ENCODE measurements at places on chromosomes 5 and 9.

- no peak for DNase-seq
Measured at GRCh38 chr5:93126634-93127033, 454.4 kb downstream of the NR2F1-AS1 start.

GRCh38 chr9:121814594-121814993 lies 163.2 kb downstream of the DAB2IP start:
- DNase-seq: no peak

- no peak for DNase-seq
Measured at GRCh38 chr9:101068696-101069095, 40.2 kb downstream of the PLPPR1 start.

GRCh38 chr9:4955836-4956235 lies 29.2 kb upstream of the JAK2 start:
- no peak for DNase-seq

DNA sequence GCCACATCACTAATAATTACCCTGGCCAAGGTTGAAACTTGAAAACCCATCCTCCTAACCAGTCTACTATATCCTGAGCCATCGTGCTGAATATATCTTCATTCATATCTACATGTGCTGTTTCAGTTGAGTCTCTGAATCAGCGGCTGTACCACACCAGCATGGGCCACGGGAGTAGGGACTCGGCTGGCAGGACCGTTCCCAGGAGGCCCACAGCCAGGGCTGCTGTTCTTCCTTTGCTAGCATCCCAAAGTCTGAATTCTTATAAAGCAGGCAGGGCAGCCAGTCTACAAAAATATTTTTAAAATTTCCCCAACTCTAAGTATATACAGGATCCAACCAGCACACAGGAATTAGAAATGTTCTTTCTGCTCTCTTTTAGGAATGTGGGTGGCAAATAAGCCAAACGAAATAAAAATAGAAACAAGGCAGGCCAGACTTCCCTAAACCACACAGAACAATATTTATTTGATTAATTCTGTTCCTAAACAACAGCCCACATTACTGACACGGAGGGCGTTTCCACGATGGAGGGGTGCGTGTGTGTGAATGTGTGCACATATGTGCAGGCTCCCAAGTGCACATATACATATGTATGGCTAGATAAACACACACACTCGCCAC lies 42.8 kb upstream of the EQTN start:
- DNase-seq: no peak

DNA sequence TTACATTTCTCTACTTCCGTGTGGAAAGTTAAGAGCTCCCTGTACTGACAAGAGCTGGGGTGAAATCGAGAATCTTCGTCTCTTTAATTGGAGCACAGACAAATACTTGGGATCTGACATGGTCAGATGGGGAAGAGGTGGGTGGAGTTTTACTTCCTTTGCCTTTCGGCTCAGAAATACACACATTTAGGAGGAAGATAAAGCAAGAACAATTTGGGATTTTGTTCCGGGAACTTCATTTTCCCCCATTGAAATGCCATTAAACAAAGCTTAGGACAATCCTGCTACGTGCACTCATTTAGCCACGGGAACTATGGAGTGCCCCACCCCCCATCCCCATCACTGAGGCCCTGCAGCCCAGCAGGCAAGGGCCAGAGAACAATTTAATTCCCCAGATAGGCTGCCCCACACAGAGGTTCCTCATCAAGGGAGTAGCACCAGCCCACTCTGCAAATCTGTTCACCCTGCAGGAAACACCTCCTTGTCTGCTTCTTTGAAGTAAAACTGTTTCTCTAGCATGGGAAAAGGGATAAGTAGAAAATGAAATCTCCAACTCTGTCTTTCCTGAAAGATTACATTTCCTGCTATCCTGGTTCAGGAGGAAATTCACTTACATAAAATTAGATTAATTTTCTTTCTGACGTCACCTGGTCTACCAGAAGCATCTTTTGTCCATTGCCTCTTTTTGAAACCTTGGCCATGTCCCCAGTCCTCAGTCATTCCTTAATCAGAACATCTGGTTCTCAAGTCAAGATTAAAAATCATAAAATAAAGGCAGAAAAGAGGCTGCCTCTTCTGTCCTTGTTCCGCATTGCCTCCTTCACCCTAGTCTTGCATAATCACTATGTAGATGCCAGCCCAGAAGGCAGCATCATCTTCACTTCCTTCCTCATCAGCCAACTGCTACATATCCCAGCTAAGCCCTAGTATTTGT lies 206.4 kb downstream of the ENC1 start:
- no peak for DNase-seq

DNA sequence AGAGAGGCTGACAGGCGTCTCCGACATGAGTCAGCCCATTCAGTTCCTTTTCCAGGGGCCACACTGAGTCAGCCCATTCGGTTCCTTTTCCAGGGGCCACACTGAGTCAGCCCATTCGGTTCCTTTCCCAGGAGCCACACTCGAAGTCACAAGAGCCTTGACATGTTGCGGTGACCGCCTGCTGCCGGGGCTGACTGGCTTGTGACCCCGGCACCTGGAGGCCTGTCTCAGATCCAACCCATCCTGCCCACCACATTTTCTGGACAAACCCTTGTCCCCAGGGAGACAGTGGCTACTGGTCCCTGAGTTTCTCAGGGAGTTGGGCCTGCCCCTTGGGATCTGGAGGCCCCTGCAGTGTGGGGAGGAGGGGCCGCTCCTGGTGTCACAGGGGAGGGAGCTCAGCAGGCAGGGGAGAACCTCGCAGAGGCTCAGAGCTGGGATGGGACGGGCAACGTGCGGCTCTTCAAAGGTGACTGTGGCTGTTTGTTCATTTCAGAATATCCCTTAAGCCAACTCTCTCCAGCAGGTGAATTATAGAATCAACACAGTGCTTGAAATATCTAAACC lies 40.5 kb upstream of the LPCAT1 start:
- DNase-seq: no peak

DNA sequence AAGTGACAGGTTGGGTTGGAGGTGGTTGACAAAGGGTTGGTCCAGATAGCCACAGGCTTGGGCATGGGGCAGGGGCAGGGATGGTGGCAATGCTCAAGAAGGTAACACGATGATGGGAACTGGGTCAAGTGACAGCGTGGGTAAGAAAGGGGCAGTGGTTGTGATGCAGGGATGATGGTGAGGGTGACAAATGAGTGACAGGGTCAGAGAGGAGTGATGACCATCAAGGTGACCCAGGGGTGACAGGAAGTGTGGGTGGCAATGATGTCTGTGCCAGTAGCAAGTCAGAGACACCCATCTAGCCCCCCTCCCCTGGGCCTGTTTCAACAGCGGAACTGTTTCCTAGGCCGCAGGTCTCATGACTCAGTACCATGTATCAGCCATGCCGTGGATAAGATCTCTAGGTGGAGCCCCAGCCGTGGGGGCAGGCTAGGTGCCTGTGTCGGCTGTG lies 20.5 kb downstream of the AQP3 start:
- DNase-seq: no peak

GRCh38 chr9:70672161-70672649 lies 257.7 kb upstream of the KLF9 start:
- DNase-seq: no peak

DNA sequence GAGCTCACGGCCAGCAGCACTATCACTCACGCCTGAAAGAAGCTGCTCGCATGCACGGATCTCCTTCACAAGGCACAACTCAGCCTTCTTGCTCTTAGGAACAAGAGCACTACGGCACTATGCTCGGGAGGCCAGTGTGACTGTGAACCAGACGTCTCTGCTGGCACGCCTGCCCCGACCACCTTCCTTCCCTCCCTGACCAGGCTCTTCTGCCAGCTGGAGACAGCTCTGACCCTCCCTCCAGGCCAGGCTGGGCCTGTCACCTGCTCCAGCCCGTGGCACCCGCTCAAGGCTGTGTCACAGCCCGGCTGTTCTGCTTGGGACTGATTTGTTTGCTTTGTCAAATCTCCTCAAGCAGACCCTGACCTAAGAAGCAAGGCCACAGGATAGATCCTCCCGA lies 7.0 kb downstream of the TBC1D9B start:
- no peak for DNase-seq

GRCh38 chr9:104485014-104485413 lies 19.0 kb upstream of the OR13F1 start:
- DNase-seq: no peak

GRCh38 chr5:135678640-135679268 lies 100.0 kb upstream of the CXCL14 start:
- DNase-seq: no peak

DNA sequence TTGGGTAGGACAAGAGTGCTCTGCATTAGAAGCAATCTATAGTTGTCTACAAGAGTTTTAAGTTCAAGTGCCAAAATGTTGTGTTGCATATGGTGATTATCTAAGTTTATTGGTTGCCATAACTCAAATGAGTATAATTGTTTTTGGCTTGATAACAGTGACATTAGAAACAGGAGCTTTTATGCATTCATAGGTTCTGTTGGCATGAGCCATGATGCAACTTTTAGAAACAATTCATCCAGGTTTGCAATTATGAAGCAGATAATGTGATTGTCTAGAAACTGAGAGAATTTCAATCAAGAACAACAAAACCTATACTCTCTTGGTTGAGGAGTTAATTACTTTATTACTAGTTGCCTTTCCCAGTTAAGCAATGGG lies 137.0 kb downstream of the PBX3 start:
- DNase-seq: no peak

- DNase-seq: no peak
Measured at GRCh38 chr9:120914396-120914795, 12.2 kb downstream of the TRAF1 start.

- no peak for DNase-seq
Measured at GRCh38 chr9:68654075-68654474, 51.0 kb upstream of the PIP5K1B start.

DNA sequence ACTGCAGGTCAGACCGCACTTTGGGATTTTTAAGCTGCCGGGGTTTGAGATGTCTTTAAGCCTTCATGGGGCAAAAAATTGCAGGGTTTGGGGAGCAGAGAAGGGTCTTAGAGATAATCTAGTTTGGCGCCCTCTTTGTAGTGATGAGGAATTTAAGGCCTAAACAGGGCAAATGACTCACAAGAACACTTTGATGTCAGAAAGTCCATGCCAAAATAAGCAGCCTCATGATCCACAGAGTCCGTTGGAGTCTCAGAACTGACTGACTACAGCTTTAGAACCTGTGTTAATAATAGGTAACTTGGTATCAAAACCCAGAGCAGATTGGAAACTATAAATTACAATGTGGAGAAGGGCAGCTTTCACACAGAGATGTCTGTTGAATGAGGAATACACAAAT lies 35.9 kb upstream of the PTGS1 start:
- no peak for DNase-seq

GRCh38 chr5:6676702-6677101 lies 36.5 kb upstream of the TENT4A start:
- DNase-seq: no peak

- no peak for DNase-seq
Measured at GRCh38 chr5:74042959-74043358, 417.0 kb downstream of the ARHGEF28 start.

GRCh38 chr5:172417130-172417841 lies 37.0 kb downstream of the SH3PXD2B start:
- DNase-seq: no peak

- DNase-seq: no peak
Measured at GRCh38 chr5:65261499-65261898, 220.2 kb downstream of the ADAMTS6 start.

DNA sequence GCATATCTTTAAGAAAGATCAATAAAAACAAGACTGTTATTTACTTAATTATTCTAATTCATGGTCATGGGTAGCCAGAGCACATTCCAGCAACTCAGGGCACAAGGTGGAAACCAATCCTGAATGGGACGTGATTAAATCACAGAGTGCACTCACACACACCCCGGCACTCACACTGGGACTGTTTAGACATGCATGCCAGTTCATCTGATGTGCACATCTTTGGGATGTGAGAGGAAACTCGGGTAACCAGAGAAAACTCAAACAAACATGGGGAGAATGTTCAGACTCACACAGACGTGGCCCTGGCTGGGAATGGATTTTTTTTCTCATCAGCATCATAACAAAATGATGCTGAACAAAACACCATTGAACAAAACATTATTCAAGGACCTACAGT lies 29.4 kb downstream of the SMAD5 start:
- DNase-seq: no peak

DNA sequence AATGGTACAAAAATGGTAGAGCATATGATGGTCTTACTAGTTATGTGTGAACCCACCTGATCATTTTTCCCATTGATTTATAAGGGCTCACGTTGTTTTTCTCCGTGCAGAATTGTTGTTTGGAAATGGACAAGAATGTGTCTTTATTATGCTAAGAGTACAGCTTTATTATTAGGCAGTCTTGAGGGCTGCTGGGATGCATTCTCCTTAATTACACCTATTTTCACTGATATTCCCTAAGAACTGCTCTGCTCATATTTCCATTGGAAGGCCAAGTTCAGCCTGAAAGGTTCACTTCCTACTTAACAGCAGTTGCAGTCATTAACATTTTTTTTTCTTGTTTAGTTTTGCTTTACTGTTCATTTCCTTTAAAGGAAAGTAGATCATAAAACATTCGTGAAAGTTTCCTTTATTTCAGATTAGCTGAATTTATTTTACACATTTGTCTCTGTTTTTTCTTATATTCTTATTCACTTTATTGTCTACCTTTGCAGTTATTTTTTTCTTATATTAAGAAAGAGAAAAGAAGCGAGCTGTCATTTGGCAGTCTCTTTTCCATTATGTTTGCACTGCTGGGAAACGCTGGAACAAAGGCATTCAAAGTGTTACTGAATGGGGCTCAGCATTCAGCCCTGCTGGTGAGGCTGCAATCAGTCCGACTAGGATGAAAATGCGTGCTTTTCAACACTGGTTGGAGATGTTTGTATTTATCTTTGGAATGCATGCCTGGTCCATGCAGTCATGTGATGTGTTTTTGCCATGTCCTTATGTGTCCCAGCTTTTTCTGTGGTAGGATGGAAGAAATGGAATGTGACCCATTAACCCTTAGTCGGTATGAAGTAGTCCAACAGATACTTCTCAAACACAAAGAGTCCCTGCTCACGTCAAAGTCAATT lies 602.7 kb upstream of the ZNF608 start:
- no peak for DNase-seq

DNA sequence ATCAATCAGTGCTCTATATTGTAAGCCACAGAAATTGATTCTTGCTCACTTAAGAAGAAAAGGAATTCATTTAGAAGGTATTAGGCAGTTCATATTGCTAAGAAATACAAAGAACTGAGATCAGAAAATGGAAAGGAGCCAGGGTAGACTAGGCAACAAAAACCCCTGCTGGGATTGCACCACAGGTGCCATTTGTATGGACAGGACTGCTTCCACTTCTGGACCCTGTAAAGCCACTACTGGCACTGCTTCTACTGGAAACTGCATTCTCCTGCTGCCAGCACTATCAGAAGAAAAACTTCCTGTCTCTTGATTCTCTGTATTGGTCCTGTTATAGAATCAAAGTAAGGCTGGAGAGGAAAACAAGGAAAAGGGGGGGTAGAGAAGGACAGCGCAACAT lies 45.9 kb downstream of the CERT1 start:
- peak; percentile 13 for DNase-seq

DNA sequence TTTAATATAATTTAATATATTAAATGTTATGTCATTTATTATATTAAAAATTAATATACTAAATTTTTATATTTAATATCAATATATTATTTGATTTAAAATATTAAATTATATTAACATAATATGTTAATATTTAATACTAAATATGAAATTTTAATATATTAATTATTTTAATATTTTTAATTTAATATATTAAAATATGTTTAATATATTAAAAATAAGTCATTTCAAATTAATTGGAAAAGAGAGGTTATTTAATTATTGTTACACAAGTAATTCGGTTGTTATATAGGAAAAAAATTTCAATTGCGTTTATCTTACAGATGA lies 114.2 kb downstream of the LIFR start:
- no peak for DNase-seq

GRCh38 chr5:82396396-82396795 lies 118.2 kb upstream of the RPS23 start:
- no peak for DNase-seq

Data from SW 1271 (cell line).